ENCODE measurements at places on chromosomes 7 and 10.

DNA sequence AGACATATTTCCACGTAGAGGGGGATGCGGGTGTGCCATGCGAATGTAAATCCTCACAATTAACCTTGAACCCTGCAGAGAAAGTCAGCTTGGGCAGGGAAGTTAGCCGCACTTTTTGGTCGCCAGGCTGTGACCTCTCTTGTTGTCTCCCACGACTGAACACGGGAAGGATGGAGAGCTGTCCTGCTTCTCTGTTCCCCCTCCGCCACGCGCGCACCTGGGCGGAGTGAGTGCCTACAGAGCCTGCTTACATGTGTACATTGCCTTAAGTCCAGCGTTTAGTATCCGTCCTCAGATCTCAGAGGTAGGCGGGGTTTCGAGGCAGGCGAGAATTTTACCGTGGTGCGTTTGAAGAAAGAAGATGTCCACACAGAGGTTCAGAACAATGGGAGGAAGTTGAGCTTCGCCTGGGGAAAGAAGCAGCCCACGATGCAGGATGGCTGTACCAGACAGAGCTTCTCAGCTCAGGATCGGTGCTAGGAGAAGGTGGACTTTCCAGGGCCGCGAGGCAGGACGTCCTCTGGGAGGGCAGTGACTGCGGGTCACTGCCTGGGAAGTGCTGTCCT, 482 bp upstream of the ERCC6 start:
- peak; percentile 72 for DNase-seq

- DNase-seq = peak; percentile 77
Observed at GRCh38 chr7:135774284-135774683, 25.7 kb upstream of the FAM180A start.

- DNase-seq = no peak
Observed at GRCh38 chr7:99373091-99374066, 1.2 kb upstream of the ARPC1B start.

DNA sequence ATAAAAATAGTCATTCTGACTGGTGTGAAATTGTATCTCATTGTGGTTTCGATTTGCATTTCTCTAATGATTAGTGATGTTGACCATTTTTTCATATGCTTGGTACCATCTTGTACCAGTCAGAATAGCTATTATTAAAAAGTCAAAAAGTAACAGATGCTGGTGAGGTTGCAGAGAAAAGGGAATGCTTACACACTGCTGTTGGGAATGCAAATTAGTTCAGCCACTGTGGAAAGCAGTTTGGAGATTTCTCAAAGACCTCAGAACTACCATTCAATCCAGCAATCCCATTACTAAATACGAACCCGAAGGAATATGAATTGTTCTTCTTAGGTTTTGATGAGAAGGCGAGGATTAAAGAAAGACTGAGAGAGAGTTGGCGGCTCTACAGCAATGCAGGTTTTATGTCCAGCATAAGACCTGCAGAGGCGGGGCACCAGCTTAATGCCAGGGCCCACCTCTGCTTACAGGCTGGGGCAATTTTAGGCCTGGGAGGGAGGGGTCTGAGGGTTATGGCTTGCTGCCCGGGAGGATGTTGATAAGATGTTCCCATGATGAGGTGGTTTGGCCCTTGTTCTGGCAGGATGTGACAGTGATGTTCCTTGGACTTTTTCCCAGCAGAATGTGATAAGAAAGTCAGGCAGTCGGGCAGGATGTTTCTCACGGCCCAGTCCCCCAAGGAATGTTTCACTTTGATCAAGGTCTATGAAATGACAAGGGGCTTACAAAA, 74.4 kb downstream of the MEST start:
- no peak for DNase-seq

DNA sequence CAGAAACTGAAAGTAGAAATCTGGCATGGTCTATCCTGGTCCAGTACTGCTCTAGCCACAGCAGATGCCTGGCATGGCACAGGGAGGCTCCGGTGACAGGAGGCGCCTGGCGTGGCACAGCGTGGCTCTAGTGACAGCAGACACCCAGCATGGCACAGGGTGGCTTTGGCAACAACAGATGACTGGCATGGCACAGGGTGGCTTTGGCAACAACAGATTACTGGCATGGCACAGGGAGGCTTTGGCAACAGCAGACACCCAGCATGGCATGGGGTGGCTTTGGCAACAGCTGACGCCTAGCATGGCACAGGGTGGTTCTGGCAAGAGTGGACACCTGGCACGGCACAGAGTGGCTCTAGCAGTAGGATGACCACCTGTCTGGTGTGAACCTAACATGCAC, 480.5 kb upstream of the FOXK1 start:
- DNase-seq = no peak

DNA sequence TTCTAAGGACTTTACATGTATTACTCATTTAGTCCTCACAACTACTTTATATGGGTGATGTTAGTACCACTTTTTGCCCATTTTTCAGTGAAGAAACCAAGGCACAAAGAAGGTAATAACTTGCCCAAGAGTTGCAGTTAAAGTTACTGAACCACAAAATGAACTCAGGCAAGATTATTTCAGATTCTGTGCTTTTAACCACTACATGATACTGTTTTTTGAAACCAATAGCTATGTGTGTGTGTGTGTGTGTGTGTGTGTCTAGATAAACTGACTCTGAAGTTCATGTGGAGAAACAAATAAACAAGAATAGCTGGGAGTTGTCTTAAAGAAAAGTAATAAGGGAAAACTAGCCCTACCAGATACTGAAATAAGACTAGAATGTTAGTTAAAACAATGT, 60.8 kb upstream of the OIT3 start:
- peak; percentile 10 for DNase-seq

DNA sequence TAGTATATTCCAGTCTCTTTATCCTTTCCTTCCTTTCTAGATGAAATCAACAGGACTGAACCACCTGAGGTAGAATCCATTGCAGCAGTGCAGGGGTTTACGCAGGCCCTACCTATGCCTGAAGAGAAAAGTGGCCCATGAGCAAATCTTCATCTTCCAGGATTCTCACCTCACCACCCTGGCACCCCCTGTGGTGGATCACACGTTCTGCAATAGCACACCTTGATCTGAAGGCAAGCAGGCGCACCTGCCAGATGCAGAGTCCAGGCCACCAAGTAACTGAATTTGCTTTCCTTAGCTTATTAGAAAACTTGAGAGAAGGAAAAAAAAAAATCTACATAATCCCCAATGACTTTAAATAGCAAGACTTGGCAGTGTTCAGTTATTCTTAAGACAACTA, 121.4 kb downstream of the PIP4K2A start:
- DNase-seq = no peak

- DNase-seq = no peak
Observed at GRCh38 chr7:69162931-69163670, 435.2 kb upstream of the AUTS2 start.

DNA sequence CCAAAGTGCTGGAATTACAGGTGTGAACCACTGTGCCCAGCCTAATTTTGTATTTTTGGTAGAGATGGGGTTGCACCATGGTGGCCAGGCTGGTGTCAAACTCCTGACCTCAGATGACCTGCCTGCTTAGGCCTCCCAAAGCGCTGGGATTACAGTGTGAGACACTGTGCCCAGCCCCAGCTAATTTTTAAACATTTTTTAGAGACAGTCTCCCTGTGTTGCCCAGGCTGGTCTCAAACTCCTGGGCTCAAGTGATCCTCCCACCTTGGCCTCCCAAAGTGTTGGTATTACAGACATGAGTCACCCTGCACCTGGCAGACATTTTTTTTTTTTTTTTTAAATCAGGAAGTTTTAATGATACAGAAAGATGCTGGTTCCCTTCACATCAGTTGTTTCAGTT, 15.5 kb downstream of the DENND10 start:
- DNase-seq = no peak

- no peak for DNase-seq
Observed at GRCh38 chr10:27660268-27660667, 85.4 kb downstream of the MKX start.

GRCh38 chr10:49458869-49459268, 63.0 kb upstream of the DRGX start:
- no peak for DNase-seq

- DNase-seq = no peak
Observed at GRCh38 chr10:1594372-1595241, 142.7 kb downstream of the ADARB2 start.

- no peak for DNase-seq
Observed at GRCh38 chr10:120941501-120941900, 90.3 kb downstream of the WDR11 start.

DNA sequence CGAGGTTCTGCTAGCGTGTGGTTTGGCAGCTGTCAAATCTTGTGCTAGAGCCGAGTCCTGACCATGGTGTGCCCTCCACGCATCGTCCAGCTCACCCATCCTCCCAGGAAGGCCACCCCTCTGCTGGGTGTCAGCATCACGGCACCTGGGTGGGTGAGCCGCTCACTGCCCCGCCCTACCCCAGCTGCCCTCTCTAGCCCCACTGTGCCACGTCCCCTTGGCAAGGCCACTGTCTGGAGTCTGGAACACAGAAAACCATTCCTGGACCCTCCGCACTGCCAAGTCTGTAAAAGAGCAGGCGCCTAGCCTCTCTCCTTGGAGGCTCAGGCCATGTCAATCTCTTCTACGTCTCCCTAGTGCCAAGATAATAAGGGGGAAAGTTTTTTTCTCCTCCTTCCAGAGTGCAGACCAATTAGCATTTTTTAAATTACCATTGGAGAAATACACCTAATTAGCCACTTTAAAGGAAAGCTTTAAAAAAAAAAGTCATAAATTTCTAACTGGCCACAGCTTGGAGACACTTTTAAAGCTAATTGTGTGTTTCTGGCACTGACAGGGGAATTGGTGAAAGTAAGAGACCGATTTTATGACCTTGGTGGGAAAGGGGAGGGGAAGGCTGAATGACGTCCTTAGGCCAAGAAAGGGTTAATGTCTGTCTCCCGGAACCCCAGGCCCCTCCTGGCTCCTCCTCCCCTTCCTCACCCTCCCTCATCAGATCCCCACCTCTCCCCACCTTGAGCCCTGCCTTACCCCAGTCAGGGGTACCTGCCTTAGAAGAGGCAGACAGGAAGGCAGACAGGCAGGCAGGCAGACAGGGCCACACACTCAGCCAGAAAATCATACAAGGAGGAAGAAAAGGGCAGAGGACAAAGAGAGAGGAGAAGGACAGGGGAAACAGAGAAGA, 151.2 kb downstream of the PLXNA4 start:
- DNase-seq = no peak

DNA sequence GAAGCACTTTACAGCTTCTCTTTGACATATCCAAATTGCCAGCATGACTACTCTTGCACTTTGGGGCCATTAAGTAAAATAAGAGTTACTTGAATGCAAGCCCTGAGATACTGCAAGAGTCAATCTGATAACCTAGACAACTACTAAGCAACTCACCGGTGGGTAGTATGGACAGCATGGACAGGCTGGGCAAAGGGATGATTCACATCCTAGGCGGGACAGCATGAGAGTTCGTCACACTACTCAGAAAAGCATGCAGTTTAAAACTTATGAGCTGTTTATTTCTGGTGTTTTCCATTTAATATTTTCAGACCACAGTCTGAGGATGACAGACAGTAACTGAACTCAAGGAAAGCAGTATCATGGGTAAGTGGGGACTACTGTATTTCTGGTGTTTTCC, 84.0 kb downstream of the ORC5 start:
- DNase-seq = peak; percentile 3

DNA sequence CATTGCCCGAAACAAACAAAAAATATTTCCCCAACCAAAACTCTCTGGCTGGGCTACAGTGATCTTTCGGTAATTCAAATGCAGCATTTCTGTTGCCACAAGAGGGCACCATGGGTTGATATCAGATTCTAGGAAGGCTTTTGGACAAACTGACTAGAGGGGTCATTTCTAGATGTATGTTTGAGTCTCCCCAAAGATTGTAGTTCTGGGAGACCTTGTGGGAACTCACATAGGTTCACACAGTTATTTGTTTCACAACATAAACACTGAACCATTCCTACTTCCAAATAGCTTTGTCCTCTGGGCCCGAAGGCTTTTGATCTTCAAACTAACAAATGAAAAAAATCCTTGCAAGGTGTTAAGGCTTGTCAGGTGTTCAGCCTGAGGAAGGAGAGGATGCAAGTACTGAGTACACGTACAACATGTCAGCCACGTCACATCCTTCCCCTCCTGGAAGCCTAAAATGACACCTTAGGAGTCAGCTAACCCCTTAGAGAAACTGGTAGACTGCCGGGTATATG, 37.0 kb upstream of the IL15RA start:
- peak; percentile 22 for DNase-seq

DNA sequence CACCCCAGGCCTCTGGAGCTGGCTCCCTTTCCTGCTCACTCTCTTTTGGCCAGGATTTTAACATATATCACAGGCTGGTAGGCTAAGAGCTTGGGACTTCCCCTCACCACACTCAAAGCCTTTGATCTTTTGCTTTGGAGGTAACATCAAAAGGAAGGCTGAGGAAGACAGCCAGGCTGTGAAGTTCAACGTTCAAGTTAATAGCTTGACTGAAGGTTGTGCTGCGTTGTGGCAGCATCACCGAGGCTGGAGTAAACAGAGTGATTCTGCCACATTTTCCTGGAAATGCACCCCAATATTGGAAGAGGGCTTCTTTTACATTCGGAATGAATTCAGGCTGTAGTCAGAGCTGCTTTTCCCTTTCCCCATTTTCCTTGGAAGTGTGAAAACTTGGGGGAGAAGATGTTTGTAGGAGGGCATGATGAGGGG, 57.3 kb downstream of the TCF7L2 start:
- no peak for DNase-seq

DNA sequence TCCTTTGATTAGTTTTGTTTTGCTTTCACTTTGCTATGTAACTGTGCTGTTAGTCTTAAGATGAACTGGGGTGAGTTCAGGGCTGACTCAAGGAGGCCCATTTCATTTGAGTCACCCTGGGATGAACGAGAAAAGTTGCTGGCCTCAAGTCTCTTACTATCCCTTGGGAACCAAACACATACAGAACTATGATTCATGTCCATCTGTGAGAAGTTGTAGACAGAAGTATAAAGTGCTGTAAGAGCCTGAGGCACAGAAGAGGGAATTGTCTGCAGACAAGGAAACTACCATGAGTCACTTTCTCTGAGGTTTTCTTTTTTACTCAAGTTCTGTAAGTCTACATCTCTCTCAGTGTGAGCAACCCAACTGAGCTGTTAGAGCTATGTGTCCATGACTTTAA, 179.8 kb upstream of the CSTF2T start:
- peak; percentile 73 for DNase-seq

DNA sequence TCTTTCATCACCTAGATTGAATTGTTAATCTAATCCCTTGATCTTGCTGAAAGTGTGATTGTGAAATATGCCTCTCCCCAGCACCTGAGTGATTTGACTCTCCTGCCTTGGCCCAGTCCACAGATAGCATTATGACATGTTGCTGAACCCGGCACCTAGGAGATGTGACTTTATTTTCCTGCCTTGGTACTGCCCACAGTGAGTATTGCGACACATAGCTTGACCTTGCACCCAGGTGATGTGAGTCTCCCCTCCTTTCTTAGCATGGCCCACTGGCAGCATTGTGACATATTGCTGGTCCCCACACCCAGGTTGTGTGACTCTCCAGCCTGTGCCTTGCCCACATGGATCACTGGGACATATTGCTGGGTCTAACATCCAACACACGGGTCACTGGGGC, 32.5 kb upstream of the ZNF107 start:
- no peak for DNase-seq

GRCh38 chr10:68153473-68154210, 44.4 kb downstream of the MYPN start:
- DNase-seq = peak; percentile 92

- no peak for DNase-seq
Observed at GRCh38 chr7:37448011-37448635, 541 bp downstream of the ELMO1 start.

Data from kidney glomerular epithelial cell (primary cell).